Osteocyte (in vitro differentiated cells): ENCODE measurements at places on chromosomes 7 and 10.

DNA sequence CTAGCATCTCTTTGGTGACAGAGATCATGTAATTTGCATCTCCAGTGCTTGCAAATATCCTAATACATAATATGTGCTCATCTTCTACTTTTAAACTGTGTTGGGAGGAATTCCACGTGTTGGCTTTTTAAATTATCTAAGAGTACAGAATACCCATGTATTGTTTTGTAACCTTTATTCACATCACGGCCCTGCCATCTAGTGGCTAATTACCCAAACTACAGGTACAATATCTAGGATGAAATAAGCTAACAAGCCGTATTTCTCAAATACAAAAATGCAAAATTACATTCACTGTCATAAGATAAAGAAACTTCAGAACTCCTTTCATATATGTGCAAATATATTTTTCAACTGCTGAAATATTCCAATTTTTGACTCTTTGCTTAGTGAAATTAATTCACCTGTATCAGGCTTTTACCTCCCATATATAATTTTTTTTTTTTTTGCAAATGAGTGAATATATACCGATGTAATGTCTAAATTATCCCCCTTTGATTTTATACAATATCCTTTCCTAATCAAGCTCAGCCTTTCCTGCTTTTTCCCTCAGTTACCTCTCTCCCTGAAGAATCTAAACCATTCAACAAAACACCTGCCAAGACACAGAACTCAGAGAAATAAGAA lies 30.3 kb upstream of the LSM8 start:
- DNase-seq, result no peak

DNA sequence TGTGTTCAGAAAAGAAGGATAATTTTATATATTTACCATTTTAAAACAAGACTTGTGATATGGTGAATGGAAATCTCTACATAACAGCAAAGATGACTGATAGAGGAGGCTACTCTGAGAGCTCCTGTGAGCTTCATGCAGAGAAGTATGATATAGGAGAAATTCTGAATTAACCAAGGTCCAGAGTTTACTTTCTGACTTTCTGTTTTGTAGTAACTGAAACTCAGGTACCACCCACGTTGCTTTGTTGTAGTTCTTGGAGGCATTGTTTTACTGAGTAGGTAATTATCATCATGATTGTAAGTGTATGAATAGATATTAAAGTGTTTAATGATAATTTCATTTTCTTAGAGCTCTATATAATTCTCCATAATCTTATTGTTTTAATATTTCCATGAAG lies 18.0 kb upstream of the SFR1 start:
- no peak for DNase-seq

GRCh38 chr7:134692344-134692705 lies 45.7 kb downstream of the BPGM start:
- no peak for DNase-seq

DNA sequence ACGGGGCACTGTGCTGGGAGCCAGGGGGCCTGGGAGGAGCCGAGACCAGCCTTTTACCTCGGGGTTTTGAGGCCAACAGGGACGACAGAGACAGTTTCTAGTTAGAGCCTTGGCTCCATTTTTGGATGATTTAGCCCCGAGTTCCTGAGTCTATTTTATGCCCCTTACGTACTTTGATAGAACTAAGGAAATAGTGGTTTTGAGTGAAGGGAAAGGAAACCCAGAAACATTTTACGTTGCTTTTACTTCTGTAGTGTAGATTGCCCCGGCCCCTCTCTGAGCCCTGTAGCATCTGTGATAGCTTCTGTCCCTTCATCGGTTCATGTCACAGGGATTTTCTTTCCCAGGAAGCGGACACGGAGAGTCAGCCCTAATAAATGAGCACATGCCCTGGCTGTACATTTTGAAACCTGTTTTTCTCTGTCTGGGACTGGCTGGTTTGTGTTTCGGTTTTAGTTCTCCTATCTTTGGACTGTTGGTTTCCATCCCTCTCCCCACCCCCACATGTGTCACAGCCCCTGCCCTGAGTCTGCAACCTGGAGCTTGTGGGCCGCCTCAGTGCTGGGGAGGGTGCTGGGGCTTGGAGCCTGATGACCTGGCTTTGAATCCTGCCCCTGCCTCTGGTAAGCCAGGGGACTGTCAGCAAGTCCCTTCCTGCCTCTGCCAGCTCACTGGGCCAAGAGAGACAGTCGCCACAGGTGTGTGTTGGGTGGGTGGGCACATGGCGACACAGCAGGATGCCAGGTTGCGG lies 6.9 kb upstream of the ORAI2 start:
- no peak for DNase-seq

GRCh38 chr10:69801094-69801433 lies 642 bp upstream of the COL13A1 start:
- DNase-seq, result no peak

GRCh38 chr10:79221110-79222051 lies 125.9 kb upstream of the PPIF start:
- no peak for DNase-seq

GRCh38 chr7:34949361-34949760 lies 87.9 kb downstream of the DPY19L1 start:
- no peak for DNase-seq

GRCh38 chr10:122664501-122664900 lies 35.1 kb downstream of the C10orf120 start:
- no peak for DNase-seq

DNA sequence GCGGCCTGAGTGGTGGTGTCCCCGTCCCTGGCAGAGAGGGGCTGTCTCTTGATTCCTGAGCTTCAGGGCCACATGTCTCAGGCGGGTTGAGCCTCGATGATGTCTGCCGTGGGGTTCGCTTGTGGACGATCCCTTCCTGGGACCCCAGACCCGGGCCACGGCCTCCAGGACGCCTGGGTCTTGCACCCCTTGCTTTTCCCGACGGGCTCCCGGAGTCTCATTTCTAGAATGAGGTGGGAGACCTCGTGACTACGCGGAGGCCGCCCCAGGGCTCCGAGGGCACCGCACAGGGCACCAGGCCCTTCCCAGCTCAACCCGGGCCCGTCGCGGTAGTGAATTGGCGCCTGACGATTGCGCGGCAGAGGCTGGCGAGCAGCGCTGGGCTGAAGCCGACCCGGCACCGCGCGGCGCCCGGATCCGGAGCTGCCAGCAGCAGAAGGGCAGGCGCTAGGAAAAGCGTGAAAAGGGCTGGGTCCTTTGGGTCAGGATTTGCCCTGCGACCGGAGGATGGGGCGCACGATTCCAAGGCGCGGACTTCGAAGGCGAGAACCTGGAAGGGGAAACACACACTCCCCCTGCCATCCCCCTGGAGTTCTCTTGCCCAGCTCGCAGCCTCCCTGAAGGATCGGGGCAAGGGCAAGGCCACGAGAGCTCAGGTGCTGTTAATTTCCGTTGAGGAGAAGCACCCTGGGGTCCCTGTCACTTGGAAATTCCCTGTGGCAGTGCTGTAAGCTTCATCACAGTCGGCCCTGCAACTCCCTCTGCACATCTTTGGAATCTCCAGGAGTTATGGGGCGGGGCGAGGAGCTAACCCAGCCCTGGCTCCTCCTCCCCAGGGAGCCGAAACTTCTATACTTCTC lies 15.5 kb downstream of the TLX1 start:
- no peak for DNase-seq

DNA sequence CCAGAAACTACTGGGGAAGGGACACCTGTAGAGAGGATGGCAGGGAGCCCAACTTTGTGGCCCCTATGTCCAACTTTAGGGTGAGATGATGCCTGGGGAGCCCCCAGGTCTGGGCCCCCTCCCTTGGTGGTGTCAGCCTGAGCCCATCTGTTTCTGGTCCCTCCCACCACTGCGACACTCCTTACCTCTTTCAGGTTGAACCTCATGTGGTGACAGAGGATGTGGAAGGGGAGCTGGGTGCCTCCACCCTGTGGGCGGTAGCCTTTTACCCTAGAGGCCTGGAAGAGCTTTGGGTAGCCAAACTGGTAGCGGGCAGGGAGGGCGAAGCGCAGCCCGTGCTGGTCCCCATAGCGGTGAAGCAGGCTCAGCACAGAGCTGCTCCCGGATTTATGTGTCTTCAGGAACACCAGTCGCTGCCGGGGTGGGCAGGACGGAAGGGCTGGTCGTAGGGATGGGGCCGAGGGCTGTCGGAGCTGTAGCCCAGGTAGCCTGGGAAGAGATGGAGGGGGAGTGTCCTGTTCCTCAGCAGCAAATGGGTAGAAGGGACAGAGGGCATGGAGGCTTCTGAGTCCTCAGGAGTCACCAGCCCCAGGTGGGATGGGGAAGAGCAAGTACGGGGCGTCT lies 2.0 kb downstream of the GAL3ST4 start:
- DNase-seq, result no peak

DNA sequence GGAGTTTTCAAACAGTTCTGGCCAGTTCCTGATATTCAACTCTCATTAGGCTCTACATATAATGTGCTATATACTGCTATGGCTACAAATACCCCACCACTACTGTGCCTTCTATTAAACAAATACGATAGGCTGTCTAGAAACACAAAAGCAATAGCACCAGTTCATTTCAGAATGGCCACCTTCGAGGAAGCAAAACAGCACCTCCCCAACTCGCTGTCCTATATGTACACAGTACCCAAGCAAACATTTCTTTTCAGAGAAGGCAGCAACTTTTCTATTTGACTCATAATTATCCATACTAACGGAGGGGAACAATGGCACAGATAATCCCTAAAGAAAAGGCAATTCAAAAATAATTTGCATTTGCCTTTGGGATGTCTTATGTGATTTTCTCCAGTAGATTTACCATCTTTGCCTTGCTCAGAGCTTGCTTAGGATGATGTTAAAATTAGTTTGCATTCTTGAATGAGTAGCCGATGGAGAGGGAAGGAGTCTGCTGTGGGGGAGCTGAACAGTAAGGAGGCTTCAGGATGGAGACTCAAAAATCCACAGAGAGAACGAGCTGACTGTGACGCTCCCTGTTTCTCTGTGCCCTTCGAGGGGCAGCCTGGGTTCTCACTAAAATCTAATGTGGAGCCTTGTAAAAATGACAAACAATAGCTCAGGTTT lies 218.7 kb downstream of the FANK1 start:
- no peak for DNase-seq
